Right ventricle myocardium superior (tissue), 1 donor: ENCODE measurements at places on chromosomes 16 and 17. TPM values are rescaled to one million over a fixed set of nuclear protein-coding genes. Genes with fewer than 3 reads are reported as not detected.

DNA sequence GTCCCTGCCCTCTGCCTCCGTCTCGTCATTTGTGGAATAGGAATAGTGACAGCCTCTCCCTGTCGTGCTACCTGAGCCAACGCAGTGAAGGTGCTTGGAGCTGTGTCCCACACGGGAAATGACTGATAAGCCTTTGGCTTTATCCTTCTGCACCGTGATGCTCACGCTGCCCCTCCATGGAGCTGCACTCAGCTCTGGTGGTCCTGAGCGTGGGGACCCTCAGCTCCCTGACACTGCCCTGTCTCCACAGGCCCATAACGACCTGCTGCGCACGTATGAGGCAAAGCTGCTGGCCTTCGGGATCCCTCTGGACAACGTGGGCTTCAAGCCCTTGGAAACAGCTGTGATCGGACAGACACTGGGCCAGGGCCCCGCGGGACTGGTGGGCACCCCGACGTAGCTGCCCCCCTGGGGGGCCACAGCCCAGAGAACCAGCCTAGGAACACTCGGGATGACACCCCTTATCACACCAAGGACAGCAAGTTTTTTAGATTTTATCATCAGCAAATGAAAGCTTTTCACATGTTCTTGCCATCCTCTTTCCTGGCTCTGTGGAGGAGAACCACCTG lies 23.8 kb upstream of the DBNDD1 start:
- DNase-seq: no peak

GRCh38 chr17:68344701-68345136 lies 53.4 kb downstream of the ARSG start:
- no peak for DNase-seq

The TP53TG3C gene
- total RNA-seq: not detected

DNA sequence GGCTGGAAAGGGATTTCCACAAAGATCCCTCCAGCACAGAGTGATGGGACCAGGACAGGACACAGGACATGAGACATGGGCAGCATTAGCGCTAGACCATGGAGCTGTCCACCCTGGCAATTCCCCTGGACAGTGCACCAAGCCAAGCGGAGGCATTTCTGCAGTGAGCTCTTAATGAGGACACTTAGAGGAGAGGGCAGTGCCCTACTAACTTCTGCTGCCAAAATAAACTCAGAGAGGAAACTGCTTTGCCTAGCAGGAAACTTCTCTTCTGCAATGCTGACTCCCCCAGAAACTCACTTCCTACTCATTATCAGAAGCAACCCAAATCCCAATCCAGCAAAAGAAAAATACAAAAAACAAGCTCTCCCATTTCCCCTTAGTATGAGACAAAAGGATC lies 119.2 kb downstream of the HS3ST2 start:
- no peak for DNase-seq

The TPSG1 gene
- total RNA-seq: 0.19 TPM

The AHSP gene
- not detected for total RNA-seq

DNA sequence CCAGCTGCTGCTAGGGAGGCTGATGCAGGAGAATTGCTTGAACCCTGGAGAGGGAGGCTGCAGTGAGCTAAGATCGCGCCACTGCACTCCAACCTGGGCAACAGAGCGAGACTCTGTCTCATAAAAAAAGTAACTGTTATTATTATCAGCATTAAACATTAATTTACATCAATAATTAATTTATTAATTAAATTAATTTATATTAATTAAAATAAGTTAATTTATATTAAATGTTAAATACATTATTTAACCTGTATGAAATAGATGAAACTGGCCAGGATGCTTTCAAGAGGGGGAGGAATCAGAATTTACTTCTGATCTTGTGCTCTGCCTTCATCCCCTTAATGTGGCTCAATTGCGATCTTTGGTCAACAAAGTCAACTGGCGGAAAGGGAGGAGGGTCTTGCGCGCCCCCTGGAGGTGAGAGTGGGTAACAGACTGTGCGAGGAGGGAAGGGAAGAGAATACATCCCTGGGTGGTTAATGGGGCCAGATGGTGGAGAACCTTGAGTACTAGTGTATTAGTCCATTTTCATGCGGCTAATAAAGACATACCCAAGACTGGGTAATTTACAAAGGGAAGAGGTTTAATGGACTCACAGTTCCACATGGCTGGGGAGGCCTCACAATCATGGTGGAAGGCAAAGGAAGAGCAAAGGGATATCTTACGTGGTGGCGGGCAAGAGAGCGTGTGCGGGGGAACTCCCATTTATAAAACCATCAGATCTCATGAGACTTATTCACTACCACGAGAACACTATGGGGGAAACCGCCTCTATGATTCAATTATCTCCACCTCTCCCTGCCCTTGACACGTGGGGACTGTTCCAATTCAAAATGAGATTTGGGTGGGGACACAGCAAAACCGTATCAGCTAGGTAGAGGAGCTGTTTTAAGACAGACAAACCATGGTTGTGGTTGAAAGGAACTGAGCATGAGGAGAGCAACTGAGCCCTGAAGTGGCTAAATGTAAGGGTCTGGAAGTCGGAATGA lies 15.7 kb upstream of the CPPED1 start:
- DNase-seq: peak; percentile 79

- DNase-seq: no peak
Observed at GRCh38 chr16:79767421-79768275, 167.1 kb upstream of the MAF start.

- DNase-seq: peak; percentile 76
Observed at GRCh38 chr16:66365651-66366050, 840 bp upstream of the CDH5 start.

The C1QL1 gene
- 7.3 TPM for total RNA-seq

DNA sequence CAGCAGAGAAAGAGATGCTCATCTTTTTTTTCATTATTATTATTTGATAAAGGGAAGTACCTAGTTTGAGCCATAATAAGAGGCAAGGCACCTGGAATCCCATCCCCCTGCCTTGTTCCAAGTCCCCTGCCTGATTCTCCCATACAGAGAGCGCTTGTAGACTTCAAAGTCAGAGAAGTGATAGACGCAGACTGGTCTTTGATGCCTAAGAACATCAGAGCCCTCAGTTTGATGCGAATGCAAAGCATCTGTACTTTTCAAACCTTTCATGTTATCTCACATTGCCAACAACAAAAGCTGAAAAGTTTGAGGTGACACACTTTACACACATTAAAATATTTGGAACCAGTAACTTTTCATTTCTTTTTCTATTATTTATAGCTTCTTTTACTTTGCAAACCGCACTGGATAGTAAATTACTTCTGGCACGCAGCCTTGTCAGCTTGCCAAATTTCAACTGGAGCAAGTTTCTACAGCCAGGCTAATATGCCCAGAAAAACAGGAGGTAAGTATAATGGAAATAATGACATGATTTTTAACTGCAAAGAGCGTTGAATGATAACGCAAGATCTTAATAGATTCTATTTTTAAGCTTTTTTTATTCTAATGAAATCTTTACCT lies 5.9 kb upstream of the UTP6 start:
- DNase-seq: no peak

The GUCY2D gene
- not detected for total RNA-seq

DNA sequence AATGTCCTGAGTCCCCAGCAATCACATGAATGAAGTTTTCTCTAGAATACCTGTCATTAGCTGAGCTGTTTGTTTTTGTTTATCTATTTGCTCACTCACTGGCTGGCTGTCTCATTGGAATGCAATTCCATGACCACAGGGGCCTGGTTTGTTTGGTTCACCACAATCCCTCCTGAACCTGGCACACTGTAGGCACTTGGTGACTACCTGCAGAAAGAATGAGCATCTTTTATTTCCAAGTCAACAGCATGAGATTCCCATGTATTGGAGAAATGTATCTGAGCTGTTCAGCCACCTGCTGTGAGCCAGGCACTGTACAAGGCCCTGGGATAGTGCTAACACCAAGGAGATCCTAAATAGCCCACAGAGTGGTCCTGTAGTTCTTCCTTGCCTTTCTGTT lies 345.1 kb downstream of the XYLT1 start:
- DNase-seq: no peak

GRCh38 chr17:60160829-60161501 lies 11.2 kb downstream of the CA4 start:
- DNase-seq: no peak

DNA sequence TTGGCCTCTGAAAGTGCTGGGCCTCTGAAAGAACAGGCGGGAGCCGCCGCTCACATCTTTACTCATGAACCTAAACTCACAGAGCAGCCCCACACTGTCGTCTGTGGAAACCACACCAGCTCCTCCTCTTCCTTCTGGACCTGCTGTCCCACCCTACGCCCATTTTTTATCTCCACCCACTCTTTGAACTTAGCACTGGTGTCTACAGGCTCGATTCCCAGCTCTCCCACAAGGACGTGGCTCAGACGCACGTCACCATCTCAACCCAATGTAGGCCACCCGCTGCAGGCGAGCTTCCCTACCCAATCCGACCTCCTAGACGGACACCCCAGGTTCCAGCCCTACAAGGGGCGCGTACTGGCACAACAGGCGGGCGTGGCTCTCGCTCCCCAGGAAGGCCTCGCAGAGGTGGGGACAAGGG lies 62.2 kb downstream of the NXN start:
- DNase-seq: no peak

DNA sequence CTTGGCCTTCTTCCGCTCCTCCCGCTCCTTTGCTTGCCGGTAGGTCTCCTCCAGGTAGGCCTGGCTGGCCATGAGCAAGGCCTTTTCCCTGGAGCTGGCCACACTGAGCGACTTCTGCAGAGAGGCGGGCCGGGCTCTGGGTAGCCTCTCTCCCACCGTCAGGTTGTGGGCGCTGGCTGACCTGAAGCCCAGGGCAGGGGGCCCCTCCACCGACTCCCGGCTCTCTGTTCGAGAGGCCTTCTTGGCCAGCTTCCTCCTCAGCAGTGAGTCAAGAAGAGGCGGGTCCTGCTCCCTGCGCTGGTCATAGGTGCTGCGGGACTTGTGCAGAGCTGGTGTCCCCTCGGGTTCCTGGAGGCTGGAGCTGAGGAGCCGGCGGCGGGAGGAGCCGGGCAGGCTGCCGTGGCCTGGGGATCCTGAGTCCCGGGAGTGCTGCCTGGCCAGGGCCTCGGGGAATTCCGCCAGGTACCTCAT lies 12.8 kb downstream of the GPR179 start:
- no peak for DNase-seq

DNA sequence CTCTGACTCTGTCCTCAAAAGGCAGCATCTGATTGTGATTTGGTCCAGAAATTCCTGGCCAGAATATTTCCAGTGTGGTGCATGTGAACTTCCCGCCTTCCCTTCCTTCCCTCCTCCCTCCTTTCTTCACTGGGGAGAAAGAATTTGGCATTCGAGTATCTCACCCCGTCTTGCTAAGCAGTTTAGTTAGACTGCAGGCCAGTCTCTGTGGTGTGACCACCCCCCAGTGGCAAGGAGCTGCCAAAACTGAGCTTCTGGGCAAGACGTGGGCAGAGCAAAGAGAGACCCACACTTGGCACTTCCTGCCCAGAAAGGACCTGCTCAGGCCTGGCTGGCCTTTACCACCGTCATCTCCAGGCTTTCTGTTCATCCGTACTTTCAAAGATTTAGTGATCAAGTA lies 36.4 kb downstream of the SNX20 start:
- no peak for DNase-seq

DNA sequence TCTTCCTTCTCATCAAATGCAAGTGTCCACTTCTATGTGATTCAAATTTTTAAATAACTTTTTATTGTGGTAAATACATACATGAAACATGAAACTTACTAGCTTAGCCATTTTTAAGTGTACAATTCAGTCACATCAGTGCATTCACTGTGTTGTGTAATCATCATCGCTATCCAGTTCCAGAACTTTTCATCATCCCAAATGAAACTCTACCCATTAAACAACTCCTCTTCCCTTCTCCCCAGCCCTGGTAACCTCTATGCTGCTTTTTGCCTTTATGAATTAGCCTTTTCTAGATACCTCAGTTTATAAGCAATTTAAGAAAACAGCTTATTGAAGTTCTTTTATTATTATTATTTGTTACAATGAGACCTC lies 41.1 kb upstream of the IL34 start:
- DNase-seq: no peak

- no peak for DNase-seq
Observed at GRCh38 chr16:8887431-8887765, 5.2 kb downstream of the LITAFD start.

DNA sequence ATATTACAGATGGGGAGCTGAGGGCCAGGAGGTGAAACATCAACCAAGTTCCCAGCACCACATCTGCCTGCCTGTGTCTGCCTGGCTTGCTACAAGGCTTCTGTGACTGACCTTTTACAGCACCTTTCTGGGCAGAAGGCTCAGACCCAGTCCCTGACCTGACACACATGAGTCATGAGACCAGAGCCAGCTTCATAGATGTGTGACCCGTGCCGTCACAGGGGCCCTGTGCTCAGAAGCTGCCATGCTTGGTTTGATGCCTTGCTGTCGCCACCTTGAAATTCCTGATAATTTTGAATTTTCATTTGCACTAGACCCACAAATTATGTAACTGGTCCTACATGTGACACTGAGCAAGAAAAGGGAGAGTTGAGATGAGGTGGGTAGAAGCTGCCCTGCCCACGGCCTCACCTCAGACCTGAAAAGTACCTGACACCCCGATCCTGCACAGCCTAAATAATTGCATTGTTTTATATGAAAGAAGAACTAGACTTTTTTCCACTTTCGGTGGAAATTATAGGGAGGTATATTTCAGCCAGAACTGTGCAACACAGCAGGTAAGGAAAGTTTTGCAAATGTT lies 13.3 kb upstream of the PECAM1 start:
- DNase-seq: peak; percentile 20

The PDIA2 gene
- total RNA-seq: 1.8 TPM

DNA sequence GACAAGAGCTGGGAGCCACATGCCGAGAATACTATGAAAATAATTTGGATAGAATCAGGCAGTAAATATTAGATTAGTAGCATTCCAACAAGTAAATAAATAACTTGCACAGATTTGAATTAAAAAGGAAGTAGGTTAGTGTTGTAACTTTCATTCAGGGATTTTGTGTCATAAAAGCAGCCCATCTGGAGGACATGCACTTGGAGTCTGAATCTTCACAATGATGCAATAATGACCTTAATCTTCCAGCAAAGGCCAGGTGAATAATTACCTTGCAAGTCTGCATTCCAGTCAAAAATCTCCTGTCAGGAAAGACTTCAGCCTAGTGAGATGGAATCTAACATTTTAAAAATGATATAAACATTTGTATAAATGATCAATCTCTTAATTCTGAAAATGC lies 518.1 kb downstream of the KCNJ2 start:
- DNase-seq: no peak
